ENCODE measurements at places on chromosomes 16 and 17. TPM values are rescaled to one million over a fixed set of nuclear protein-coding genes. Genes with fewer than 3 reads are reported as not detected.

DNA sequence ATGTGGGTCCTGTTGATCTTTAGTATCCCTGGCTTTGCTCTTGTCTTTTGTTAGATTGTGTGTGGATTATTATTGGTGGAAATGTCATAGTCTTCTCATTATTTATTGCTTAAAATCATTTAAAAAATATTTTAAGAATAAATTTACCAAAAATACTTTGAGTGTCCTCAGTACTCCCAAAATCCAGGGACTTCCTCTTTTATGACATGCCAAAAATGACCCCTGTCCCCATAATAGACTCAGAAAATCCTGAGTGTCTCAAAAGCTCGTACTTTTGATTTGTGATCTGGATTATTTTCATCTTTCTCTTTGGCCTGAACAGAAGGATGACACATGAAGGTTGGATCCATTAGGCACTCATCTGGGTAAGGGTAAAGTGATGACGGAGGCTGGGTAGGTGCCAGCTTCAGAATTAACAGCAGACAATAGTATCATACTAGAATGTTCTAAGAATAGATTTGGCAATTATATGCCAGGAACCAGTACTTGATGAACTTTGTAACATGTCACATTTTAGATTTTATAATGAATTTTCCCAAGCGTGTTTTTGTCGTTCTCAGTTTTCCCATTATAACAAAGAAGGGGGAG is 602.2 kb upstream of the CDH8 start:
- no peak overlapping the region for H3K4me3 ChIP-seq
- H3K27me3 ChIP-seq, result no peaks in the 10 kb centered on the region
- DNase-seq, result no peak
- H3K36me3 ChIP-seq, result no peaks in the 10 kb centered on the region

- no peaks in the 10 kb centered on the region for H3K4me1 ChIP-seq
- no peak overlapping the region for H3K4me3 ChIP-seq
- no peak overlapping the region for H3K27ac ChIP-seq
- H3K36me3 ChIP-seq, result no peaks in the 10 kb centered on the region
Measured at GRCh38 chr16:71203631-71204030, 26.9 kb downstream of the HYDIN start.

DNA sequence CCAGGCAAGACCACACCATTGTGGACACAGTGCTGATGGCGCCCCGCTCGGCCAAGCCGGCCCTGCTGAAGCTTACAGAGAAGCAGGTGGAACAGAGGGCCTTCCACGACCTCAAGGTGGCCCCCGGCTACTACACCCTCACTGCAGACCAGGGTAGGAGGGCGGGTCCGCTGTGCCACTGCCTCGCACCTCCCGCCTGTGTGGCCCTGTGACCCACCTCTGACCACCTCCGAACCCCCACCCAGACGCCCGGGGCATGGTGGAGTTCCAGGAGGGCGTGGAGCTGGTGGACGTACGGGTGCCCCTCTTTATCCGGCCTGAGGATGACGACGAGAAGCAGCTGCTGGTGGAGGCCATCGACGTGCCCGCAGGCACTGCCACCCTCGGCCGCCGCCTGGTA is 21.1 kb downstream of the ITGB4 start:
- peak; percentile 82 for DNase-seq
- no peak overlapping the region for H3K4me3 ChIP-seq
- no peaks in the 10 kb centered on the region for H3K27me3 ChIP-seq
- no peak overlapping the region for H3K27ac ChIP-seq
- no peaks in the 10 kb centered on the region for H3K4me1 ChIP-seq

GRCh38 chr17:14325618-14326167 is 24.8 kb downstream of the HS3ST3B1 start:
- no peak overlapping the region for H3K27ac ChIP-seq
- no peaks in the 10 kb centered on the region for H3K27me3 ChIP-seq
- peaks cover 59% of the 10 kb centered on the region for H3K4me1 ChIP-seq

- H3K4me3 ChIP-seq, result no peak overlapping the region
- no peaks in the 10 kb centered on the region for H3K4me1 ChIP-seq
- H3K27me3 ChIP-seq, result no peaks in the 10 kb centered on the region
- no peak overlapping the region for H3K27ac ChIP-seq
Measured at GRCh38 chr17:83037084-83037873, 42.1 kb upstream of the METRNL start.

DNA sequence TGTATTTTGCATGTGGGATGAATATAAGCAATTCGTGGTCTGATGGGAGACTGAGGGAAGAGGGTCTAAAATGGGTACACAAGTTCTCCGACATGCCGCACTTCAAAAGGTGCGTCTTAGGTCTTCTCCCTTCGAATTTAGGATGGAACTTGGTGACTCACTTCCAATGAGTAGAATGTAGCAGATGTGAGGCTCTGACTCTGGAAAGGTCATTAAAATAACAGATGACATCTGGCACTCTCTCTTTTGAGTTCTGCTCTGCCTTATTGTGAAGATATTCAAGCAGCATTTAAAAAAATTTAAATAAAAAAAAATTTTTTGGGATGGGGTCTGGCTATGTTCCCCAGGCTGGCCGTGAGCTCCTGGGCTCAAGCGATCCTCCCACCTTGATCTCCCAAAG is 92.7 kb downstream of the TMEM100 start:
- no peaks in the 10 kb centered on the region for H3K36me3 ChIP-seq
- H3K27ac ChIP-seq, result no peak overlapping the region
- H3K27me3 ChIP-seq, result peaks cover under 1% of the 10 kb centered on the region
- DNase-seq, result no peak

- H3K27ac ChIP-seq, result no peak overlapping the region
- no peaks in the 10 kb centered on the region for H3K36me3 ChIP-seq
- no peak overlapping the region for H3K4me3 ChIP-seq
- H3K27me3 ChIP-seq, result no peaks in the 10 kb centered on the region
- no peaks in the 10 kb centered on the region for H3K4me1 ChIP-seq
- no peak for DNase-seq
Measured at GRCh38 chr16:26212599-26212998, 520.8 kb downstream of the HS3ST4 start.

- DNase-seq, result no peak
- H3K4me3 ChIP-seq, result no peak overlapping the region
- no peaks in the 10 kb centered on the region for H3K27me3 ChIP-seq
Measured at GRCh38 chr16:22926105-22926751, 112.3 kb downstream of the HS3ST2 start.

- DNase-seq, result no peak
- H3K4me1 ChIP-seq, result no peaks in the 10 kb centered on the region
- H3K27ac ChIP-seq, result no peak overlapping the region
- no peaks in the 10 kb centered on the region for H3K36me3 ChIP-seq
- H3K27me3 ChIP-seq, result no peaks in the 10 kb centered on the region
Measured at GRCh38 chr17:20315821-20316220, 151.5 kb downstream of the LGALS9B start.

- H3K27me3 ChIP-seq, result no peaks in the 10 kb centered on the region
- H3K4me1 ChIP-seq, result peaks cover under 1% of the 10 kb centered on the region
- DNase-seq, result no peak
- no peak overlapping the region for H3K27ac ChIP-seq
- no peak overlapping the region for H3K4me3 ChIP-seq
Measured at GRCh38 chr16:89646270-89646669, 11.2 kb downstream of the CHMP1A start.

DNA sequence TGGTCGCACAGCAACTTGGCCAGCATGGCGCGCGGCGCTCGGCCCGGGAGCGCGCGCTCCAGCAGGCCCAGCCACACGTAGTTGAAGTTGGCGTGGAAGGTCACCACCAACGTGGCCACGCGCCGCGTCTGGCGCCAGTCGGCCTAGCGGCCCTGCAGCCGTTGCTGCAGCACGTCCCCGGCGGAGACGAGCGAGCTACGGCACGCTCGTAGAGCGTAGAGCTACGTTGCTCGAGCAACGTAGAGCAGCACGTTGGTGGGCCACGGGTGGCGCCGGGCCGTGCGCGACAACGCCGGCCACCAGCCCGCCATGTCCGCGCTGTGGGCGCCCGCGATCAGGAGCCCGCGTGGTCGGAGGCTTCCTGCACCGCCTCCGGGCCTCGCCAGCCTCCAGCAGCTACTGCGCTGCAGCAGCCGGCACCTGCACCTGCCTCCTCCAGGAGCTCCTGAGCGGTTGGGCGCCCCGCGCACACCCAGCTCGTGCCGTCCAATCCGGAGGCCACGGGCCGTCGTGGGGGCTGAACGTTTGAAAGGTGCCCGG is 13.4 kb upstream of the SULT1A1 start:
- H3K27me3 ChIP-seq, result peaks cover 11% of the 10 kb centered on the region
- no peaks in the 10 kb centered on the region for H3K4me1 ChIP-seq
- H3K27ac ChIP-seq, result no peak overlapping the region
- no peaks in the 10 kb centered on the region for H3K36me3 ChIP-seq
- peak; percentile 83 for DNase-seq

DNA sequence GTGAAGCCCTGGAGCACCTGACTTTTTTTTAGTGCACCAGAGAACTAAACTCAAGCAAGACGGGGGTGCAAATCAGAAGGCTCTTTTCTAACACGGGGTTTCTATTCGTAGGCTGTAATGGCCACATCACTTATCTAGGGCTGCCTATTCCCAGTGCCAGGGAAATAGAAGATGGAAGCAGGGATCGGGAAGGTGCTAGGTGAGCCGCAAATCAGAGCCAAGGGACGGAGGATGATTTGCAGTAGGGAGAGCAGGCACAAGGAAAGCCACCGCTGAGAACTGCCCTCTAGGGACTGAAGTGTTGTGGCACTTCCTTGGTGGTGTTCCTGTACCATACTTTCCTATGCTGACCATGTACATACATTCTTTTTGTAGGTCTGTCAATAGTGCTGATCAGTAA is 7.8 kb upstream of the SLC46A1 start:
- no peak overlapping the region for H3K4me3 ChIP-seq
- peaks cover 59% of the 10 kb centered on the region for H3K27me3 ChIP-seq
- H3K27ac ChIP-seq, result no peak overlapping the region
- H3K36me3 ChIP-seq, result no peaks in the 10 kb centered on the region

DNA sequence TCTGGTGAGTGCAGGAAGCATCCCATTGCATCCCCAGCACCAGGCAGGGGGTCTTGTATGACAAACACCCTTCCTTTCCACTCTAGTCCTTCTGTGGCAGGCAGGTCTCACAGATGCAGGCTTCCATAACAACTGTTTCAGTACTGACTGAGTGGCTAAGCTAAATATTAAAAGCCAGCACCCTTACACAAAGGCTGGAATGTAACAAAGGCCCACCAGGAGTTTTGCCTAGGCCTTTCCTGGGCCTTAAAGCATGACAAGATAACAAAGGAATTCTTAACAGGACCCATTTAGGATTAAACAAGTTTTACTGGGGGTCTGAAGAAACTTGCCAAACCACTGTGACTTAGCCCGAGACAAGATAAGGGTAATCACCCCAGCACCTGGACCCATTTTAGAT is 228.9 kb upstream of the RPL38 start:
- no peak overlapping the region for H3K4me3 ChIP-seq
- H3K27me3 ChIP-seq, result peaks cover 7% of the 10 kb centered on the region
- H3K36me3 ChIP-seq, result no peaks in the 10 kb centered on the region
- no peak for DNase-seq

- no peak for DNase-seq
- H3K27ac ChIP-seq, result no peak overlapping the region
- H3K4me1 ChIP-seq, result peaks cover 9% of the 10 kb centered on the region
- no peaks in the 10 kb centered on the region for H3K36me3 ChIP-seq
- H3K27me3 ChIP-seq, result no peaks in the 10 kb centered on the region
Measured at GRCh38 chr17:76260220-76260619, 4.9 kb upstream of the UBALD2 start.

- H3K4me1 ChIP-seq, result peaks cover 21% of the 10 kb centered on the region
- no peaks in the 10 kb centered on the region for H3K36me3 ChIP-seq
- no peak overlapping the region for H3K4me3 ChIP-seq
Measured at GRCh38 chr17:30221346-30221745, 14.2 kb downstream of the SLC6A4 start.

DNA sequence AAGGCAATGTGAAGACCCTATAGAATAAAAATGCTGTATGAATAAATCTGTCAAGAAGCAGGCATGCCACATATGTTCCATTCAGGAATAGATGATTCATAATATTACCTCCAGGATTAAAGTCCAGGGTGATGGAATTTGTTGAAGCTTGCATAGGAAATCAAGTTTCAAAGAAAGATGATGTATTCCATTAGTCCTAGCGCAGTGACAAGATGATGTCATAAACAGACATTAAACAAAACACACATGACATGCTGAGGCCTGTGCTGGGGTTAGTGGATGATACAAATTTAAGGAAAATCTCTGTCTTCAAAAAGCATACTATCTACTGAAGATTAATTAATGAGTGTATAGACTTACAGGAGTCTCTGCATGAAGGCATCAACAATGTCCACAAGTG is 1025.2 kb downstream of the CDH11 start:
- H3K27me3 ChIP-seq, result no peaks in the 10 kb centered on the region
- H3K27ac ChIP-seq, result no peak overlapping the region
- no peak overlapping the region for H3K4me3 ChIP-seq

DNA sequence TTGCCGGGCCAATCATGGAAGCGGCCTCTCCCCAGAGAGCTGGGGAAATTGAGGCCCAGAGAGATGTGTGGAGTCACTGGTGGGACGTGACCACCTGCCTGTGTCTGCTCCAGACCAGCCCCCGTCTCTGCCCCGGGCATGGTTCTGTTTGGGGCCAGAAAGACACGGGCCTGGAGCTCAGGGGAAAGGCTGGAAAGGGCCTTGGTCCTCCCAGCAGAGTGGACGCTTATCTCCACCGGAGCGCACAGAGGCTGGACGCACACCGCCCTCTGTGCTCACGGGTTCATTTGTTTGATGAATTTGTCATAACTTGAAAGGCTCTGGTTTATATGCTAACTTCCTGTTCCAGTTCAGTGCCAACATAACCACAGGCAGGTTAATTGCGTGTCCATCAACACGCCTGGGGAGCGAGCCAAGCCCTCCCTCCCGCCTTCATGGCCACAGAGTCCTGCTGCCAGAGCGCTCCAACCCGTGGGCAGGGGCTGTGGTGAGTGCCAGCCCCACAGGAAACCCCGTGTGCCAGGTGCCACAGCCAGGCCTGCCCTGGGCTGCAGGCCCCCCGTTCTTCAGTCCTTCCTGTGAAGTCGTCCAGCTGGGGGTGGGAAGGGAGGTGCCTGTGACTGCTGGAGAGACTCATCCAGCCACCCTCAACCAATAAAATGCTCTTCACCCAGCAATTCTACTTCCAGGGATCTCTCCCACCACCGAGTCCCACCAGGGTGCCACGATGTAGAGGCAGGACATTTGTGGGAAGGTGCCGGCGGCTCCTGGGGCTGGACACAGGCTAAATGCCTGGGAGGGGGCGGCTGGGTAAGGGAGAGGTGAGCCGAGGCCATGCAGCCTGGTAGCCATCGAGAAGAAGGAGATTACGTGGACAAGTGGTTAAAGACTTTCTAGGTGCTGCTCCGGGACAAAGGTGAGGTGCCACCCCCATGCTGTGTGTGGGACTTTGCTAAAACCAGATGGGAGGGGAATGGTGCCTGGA is 29.4 kb upstream of the BAHCC1 start:
- no peak overlapping the region for H3K27ac ChIP-seq

CD300A gene
- not detected for total RNA-seq

NPIPB4 gene
- total RNA-seq, result 153 TPM

FBXO39 gene
- total RNA-seq, result not detected

PIRT gene
- total RNA-seq, result not detected

CETP gene
- not detected for total RNA-seq

MT1A gene
- total RNA-seq, result not detected

FZD2 gene
- total RNA-seq, result 203 TPM

CDH8 gene
- 7.6 TPM for total RNA-seq

NHLRC4 gene
- 0.57 TPM for total RNA-seq
